ENCODE measurements at places on chromosomes 12 and 14. TPM values are rescaled to one million over a fixed set of nuclear protein-coding genes. Genes with fewer than 3 reads are reported as not detected.

The KRT78 gene
- not detected for total RNA-seq

The ANGEL1 gene
- total RNA-seq: 34.5 TPM

The ASCL1 gene
- 0.21 TPM for total RNA-seq

The KCNA5 gene
- total RNA-seq: 0.43 TPM

GRCh38 chr12:34601689-34602088, 579.4 kb downstream of the ALG10 start:
- peak; percentile 4 for DNase-seq

DNA sequence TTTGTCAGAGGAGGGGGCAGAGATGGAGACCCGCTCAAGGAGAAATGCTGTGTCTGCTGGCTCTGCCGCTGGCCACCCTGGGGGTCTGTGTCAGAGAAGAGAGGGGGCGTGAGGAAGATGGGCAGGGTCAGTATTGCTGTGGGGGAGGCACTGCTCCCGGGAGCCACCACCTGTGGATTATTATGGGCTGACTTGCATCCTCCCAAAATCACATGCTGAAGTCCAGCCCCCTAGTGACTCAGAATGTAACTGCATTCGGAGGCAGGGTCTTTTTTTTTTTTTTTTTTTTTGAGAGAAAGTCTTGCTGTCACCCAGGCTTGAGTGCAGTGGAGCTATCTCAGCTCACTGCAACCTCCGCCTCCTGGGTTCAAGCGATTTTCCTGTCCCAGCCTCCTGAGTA, 12.3 kb downstream of the ABCD4 start:
- no peak for DNase-seq

DNA sequence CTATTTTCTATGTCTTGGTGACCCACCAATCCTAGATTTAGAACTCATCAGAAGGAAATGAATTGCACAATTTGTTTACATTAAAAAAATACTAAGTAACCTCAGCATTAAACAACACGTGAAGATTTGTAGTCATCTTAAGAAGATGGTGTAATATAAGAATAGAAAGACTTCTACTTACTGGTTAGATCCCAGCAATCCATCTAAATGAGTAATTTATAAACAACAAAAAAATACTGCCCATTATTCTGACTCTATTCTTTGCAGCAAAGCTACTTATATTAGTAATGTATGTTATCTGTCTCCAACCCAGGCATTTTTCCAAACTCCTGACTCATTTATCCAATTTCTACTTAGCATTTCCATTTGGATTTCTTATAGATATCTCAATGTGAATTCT, 67.8 kb downstream of the CD163L1 start:
- DNase-seq: no peak

- DNase-seq: peak; percentile 54
Measured at GRCh38 chr12:109020796-109021380, at the start of gene SVOP. TSS of gene SVOP (minus strand) at chr12:109021068. CDS start at chr12:109020868, 200 bp downstream.

GRCh38 chr12:1741154-1741949, 50.5 kb downstream of the ADIPOR2 start:
- DNase-seq: no peak

GRCh38 chr12:99138393-99138792, 493.3 kb downstream of the APAF1 start:
- no peak for DNase-seq

DNA sequence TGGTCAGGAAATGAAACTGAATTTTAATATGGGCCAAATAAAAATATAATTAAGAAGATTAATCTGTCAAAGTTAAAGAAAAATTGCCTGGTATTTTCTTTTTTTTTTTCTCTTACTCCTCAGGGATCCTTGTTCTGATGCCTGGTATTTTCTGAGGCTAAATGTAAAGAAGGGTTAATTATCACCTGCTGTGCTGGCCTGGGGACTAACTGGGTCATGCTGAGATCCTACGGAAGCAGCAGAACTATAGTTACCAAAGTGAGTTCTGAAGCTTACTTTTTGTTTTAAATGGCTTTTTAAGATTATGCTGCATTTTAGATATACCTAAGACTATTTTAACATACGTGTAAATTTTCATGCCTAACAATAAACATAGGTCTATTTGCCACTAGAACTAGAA, 23.3 kb downstream of the ZC2HC1C start:
- DNase-seq: no peak

DNA sequence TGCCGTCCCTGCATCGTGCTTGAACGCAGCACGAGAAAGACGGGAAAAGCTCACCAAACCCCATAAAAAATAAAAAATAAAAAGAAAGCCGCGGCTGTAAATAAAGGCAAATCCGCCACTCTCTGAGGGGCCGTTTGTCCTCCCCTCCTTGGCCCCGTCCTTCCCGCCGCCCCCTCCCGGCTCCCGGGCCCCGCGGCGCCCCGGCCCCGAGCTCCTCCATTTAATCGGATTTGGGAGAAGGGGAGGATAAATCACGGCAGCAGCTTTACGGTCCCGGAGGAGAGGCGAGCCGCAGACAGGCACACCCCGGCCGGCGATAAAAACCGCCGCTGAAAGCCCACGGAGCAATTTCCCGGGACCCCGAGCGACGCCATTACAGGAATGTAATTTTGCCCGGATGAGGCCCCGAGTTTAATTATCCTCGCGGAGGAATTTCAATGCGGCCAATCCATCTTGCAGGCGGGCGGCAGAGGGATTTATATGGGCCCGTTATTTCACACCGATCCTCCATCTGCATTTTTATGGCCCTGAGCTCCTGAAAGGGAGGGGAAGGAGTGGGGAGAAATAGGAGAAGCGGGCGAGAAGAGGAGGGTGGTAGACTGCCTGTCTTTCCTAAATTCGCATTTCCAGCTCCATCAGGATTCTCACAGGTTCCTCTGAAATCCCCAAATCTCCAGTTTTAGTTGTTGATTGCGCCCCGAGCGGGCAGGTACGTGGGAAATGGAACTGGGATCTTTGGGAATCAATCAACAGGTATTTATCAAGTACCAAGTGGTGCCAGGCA, 1.3 kb upstream of the ATP5MC2 start:
- DNase-seq: no peak

DNA sequence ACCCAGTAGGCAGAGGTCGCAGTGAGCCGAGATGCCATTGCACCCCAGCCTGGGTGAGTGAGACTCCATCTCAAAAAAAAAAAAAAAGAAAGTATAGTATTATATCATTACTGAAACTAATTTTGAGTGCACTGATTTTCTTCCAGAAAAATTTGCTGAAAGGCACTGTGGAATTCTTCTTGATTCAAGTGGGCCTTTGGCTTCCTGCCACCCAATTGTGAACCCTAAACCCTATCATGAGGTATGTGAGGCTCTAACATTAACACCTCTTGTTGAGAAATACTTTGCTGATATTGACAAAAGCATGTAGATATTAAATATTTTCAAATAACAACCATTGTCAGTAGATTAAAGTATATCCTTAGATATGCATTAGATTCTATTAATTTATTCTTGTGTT, 211.2 kb downstream of the LRRK2 start:
- DNase-seq: no peak
